ENCODE measurements at places on chromosomes 6 and 20.

DNA sequence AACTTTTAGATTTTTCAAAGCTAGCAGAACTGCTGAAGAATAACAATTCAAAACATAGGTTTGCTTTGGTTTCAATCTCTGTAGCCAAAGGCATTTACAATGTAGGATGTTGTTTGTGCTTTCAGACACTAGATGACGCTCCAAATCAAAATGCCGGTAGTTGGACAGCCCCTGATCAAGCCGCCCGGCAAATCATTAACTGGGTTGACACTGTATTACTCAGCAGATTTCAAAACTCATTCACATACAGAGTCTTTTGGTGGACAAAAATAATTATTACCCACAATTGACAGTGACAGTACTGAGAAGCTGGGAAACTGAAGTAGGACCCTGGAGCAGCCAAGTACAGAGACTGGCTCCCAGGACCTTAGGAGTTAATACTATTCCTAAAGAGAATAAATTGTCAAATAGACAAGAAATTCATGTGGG, 21.3 kb upstream of the HFE start:
- no peak for DNase-seq

DNA sequence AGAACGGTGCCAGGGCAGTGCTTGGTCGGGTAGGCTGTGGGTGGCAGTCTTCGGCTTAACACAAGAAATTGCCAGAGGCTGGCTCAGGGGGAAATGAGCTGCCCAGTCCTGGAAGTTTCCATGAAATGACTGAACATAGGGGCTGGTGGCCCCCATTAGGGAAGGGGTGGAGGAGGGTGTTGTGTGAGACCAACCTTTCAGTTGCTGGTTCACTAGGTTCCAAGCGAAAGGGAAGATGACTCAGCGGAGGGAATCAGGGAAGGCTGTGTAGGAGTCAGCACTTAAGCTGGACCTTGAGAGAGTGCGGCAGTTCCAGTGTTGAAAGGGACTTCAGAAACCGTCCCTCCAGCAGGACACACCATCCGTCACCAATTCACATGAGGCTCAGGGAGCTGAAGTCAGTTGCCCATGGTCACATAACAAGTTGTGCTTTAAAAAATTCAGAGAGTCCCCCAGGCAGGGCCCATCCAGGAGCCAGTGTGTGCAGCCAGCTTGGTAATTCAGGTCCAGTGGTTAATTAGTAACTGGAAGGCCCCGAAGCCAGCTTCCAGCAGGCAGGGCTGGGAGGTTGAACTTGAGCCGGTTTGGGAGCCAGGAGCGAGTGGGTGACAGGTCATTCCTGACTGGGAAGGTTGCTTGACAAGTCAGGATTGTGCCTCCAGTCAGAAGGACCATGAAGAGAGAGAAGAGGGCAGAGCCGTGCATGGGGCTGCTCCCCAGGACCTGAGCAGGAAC, at the start of gene SGK2:
Gene SGK2 (plus strand): TSS at position 616 of the 735 bp plus-strand sequence. CDS start 7,469 bp downstream, outside the sequence.
- DNase-seq, result no peak

DNA sequence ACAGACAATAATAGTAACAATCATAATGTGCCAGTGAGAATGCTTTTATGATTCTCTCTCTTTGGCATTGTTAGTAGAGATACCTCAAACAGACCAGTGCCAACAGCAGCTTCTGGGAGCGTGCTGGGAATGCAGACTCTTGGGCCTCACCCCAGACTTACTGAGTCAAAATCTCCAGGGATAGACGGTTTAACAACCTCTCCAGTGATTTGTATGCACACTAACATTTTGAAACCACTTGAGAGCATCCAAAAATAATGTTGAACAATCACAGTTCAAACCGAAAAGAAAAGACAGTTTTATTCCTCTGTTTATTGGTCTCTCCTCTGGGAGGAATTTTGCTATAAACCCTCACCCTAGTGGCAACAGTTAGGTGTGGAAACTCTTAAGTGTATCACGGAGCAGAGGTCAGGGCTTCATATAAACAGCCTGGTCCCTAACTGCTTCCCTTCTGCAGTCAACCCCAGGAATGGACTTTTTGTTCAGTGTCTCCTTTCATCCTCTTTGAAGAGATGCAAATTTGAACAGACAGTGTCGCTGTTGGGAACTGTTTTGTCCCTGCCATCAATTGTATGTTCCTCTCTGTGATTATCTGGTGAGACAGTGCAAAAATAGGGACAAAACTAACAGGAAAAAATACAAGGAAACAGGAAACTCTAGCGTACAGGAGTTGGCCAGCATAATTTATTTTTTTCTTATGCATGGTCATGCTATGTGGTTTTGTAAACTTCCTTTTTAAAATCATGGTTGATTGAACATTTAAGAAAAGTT, 162.4 kb upstream of the BTBD3 start:
- DNase-seq, result no peak

DNA sequence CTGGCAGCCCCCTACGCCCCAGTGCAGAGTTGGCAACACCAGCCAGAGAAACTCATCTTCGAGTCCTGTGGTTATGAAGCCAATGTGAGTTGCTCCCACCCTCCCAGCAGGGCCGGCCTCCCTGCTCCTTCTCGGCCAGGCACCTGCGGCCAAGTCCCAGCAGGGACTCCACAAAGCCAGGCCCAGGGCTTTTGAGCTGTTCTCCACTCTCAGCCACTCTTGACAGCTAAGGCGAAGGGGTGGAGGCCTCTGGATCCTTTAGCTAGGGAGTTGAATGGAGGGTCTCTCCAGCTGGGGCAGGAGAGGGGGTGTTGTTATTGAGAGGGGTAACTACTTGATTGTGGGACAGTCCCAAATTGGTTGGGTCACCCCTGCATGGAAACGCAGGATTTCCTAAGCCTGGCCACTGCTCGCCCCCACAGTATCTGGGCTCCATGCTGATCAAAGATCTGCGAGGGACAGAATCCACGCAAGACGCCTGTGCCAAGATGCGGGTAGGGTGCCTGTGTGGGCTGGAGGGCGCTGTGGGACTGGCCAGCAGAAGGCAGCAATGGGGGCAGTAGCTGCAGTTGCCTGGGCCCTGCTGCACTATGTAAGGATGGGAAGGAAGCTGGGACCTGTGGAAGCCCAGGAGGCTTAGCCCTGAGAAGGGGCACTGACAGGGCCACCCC, 58.3 kb downstream of the TCP11 start:
- DNase-seq, result no peak

GRCh38 chr6:169839493-169839892, 88.1 kb downstream of the ERMARD start:
- DNase-seq, result no peak

- no peak for DNase-seq
Measured at GRCh38 chr20:3551681-3552434, 81.0 kb downstream of the ATRN start.

DNA sequence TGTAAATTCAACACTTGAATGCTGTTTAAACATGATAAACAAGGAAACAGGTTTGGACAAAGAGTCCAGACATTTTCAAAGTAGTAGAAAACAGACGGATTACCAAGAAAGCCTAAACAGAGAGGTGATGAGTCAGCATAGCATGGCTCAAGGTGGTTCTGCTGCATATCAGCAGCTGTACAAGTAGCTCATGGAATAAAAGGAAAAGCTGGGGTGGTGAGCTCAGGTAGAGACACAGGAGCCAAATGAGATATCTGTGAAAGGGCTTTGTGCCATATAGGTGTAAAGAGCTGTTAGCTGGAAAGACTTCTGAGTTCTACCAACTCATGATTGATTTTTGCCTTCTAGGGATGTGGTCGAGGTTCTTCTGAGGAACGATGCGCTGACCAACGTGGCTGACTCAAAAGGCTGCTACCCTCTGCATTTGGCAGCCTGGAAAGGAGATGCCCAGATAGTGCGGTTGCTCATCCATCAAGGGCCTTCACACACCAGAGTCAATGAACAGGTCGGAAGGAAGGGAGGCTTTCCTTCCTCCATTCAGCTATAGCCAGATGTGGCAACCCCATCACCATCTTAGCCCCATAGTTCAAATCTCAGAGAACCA, 80.7 kb downstream of the ANKS1A start:
- DNase-seq, result no peak

DNA sequence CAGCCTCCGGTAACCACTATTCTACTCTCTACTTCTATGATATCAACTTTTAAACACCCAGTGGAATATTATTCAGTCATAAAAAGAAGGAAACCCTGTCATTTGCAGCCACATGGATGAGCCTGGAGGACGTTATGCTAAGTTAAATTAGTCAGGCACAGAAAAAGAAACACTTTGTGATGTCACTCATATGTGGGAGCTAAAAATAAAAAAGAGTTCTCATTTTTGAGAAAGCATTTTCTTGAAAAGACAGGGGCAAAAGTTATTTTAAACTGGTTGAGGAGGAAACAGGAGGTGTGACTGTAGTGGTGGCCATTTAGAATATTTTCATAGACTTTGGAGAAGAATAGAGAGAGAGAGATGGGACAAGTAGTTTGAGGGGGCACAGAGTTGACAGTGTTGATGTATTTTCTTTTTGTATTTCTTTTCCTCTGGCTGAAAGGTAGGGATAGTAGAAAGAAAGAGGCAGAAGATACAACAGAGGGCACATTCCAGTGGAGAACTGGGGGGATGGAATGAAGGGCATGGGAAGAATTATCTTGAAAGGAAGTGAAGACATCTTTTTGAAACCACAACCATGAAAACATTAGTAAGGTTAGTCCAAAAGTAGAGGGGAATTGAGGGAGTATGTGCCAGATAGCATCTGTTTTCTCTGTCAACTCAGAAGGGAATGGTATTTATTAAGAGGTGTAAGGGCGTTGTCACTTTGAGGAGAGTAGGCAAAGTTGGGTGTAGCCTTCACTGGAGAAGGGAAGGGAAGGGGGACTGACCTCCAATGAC, 181.3 kb upstream of the GMDS start:
- DNase-seq, result no peak

DNA sequence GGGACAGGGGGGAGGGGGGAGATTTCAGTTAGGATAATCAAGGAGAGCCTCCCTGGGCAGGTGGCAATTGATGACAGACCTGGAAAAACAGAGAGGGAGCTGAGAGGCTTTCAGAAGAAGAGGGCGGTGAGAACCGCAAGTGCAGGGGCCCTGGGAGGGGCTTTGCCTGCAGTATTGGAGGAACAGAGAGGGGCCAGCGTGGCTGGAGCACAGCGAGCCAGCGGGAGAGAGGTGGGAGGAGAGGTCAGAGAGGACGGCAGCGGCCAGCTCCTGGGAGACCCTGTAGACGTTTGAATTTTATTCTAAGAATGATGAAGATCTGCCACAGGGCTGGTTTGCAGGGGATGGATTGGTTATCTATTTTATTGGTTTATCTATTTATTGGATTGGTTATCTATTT, 34.5 kb upstream of the NOL4L start:
- no peak for DNase-seq

- DNase-seq, result no peak
Measured at GRCh38 chr20:11522366-11522741, 395.3 kb upstream of the BTBD3 start.

GRCh38 chr6:135104199-135104598, 49.6 kb upstream of the HBS1L start:
- DNase-seq, result no peak

DNA sequence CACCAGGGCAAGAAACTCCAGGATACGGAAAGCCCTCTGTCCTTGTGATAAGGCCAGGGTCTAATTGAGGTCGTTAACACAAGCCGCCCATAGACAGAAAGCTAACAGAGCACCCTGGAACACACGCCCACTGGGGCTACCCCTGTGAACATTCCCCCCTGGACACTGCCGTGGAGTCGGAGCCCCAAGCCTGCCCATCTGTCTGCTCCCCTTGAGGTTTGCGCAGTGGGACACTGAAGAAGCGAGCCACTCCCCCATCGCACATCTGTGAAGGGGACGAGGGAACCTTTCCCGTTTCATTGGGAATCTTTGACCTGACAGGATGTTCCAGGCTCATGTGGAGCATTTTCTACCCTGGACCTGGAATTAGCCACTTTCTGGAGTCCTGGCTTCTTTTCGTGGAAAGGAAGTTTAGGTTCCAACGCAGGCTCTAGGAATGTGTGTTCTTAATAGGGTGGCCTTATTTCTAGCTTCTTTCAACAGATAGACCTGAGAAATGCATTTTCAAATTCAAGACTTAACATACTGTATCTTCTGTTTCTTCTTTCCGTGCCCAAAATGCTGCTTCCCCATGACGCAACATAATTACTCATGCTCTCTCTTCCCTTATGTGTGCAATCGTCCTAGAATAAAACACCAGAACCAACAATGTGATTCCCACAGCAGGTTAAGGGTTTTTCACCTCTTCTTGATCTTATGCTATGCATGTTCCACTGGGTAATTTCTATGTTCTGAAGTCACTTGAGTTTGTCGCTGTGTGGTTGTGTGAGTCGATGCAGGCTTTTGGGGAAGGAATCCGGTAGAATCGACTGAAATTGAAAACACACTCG, 161.1 kb downstream of the ERMARD start:
- DNase-seq, result no peak

GRCh38 chr20:49690899-49691620, 22.6 kb downstream of the B4GALT5 start:
- DNase-seq, result no peak

DNA sequence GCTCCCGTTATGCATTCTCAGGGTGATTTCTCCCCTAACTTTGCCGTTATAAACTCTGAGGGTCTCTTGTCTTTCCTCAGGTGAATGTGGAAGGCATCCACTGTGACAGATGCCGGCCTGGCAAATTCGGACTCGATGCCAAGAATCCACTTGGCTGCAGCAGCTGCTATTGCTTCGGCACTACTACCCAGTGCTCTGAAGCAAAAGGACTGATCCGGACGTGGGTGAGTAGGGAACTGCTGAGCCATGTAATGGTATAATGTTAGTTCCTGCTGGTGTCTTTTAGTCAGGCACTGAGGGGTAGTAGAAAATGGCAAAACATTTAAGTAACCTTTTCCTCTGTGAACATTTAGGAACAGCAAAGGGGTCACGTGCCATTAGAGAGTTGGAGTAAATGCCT, 395.4 kb downstream of the ARHGAP18 start:
- no peak for DNase-seq

DNA sequence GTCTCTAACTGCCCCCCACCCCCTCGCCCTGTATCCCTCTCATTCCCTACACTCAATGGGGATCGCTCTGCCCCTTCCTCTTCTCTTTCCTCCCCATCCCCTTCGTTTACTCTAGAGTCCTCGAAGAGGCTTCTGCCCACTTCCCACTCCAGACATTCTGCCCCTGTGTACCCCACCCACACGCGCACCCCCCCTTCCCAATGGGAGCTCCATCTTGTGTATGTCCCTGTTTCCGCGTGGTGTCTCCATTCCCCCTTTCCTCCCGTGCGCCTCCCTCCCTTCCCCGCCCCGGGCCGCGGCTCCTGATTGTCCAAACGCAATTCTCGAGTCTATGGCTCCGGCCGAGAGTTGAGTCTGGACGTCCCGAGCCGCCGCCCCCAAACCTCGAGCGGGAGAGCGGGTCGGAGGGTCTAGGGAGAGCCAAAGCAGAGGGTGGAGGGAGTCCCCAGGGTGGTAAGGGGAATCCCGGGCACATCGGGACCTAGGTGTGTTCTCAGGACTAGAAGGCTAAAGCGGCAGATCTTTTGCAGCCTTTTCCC, 679 bp upstream of the RING1 start:
- DNase-seq, result no peak

GRCh38 chr6:27426045-27426620, 37.6 kb downstream of the ZNF391 start:
- DNase-seq, result no peak

DNA sequence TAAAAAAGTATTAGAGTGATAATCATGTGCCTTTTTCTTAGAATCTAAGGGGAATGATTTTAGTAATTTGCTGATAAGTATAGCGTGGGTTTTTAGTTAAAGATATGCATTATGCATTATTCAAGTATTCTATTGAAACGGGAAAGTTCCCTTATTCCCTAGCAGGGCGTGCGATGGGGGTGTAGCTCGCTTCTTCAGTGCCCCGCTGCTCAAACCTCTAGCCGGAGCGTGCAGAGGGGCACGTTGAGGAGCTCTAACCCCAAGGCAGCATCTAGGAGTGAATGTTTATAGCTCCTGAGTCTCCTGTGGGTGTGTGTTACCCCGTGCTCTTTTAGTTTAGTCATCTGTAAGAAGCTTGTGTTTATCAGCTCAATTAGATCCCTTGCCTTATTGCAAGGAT, 1339.5 kb upstream of the MAP3K7 start:
- DNase-seq, result no peak

All from stimulated activated CD8-positive, alpha-beta memory T cell treated with anti-CD3 and anti-CD28 coated beads, Interleukin-7, amount 100 ng/mL, for 1 hour (primary cell).